NCI-H1092 (cell line): ENCODE measurements at places on chromosomes 13 and 19.

GRCh38 chr13:40651866-40652587, 14.4 kb downstream of the FOXO1 start:
- no peak for DNase-seq

GRCh38 chr13:113090806-113091205, 14.8 kb upstream of the F7 start:
- no peak for DNase-seq

DNA sequence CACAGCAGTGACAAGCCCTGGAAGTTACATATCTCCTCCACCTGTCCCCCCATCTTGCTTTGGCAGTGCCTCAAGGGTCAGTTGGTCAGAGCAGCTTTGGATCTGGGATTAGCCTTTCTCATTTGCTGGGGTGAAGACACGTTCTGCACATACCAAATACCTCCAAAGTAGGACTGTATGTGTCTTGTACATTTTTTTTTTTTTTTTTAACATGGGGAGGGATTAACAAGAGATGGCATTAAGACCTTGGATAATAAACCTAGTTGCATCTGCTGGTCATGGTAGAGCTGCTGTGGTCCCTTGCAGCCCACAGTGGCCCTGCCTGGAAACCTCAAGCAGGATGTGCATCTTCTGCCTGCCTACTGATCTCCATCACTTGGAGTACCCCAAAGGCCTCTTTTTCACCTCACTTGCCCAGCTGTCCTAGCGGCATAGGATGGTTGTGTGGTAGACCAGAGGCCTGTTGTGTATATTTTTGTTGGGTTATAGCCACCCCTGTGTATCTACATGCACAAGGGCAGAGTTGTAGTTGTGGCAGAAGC, 2.5 kb downstream of the RPS19 start:
- DNase-seq, result no peak

DNA sequence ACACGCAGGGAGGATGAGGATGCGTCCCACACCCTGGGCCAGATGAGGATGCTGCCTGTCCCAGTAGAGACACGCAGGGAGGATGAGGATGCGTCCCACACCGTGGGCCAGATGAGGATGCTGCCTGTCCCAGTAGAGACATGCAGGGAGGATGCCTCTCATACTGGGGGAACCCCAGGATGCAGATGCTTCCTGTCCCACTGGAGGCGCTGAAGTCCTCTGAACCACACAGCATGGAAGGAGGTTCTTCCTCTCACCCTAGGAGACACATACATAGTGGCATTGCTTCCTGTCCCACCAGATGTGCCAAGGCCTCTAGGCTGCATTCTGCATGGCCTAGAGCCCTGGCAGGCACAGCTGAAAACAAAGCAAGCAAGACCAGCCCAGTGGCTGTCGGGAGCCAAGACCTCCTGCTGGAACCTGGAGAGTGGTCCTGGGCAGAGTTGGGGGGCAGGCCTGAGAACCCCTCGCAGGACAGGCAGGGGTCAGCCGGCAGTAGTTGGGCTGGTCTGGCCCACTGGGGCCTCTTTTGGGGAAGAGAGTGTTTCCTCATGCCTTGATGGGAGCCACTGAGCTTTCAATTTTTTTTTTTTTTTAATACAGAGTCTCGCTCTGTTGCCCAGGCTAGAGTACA, 4.3 kb downstream of the HPN start:
- DNase-seq, result no peak

GRCh38 chr19:55305491-55305890, 19.6 kb downstream of the TMEM150B start:
- peak; percentile 11 for DNase-seq

- DNase-seq, result no peak
Observed at GRCh38 chr13:111017755-111018459, 97.2 kb upstream of the ARHGEF7 start.

- DNase-seq, result no peak
Observed at GRCh38 chr13:66617786-66618185, 612.4 kb downstream of the PCDH9 start.

DNA sequence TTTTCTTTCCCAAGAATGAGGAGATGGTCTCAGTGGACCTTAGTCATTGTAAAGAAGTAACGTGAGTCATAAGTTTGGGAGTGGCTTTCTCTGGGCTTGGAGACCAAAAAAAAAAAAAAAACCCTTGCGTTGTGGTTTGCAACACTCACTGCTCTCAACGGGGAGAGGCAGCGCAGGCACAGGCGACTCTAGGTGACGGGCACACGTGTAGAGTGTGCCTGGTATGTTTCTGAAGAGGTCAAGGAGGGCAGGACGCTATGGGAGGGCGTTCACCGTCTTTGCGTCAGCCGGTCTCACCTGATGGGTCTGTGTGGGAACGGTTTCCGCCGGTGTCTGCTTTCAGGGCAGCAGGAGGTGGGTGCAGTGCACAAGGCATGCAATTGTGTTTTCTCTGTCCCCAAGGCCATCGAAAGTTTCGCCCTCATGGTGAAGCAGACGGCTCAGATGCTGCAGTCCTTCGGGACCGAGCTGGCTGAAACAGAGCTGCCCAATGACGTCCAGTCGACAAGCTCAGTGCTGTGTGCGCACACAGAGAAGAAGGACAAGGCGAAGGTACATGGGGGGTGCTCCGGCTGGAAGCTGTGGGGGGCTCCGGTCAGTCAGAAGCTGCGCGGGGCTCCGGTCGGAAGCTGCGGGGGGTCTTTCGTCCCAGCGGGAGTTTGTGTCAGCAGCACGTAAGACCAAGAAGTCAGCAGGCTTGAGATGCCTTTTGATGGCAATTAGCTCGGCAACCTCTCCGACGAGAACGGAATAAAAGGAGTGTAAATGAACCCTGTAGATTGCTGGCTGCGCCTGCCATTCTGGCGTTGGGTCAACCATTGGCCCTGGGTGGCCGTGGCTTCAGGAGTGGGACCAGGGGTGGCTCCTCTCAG, 40.8 kb upstream of the F7 start:
- no peak for DNase-seq

DNA sequence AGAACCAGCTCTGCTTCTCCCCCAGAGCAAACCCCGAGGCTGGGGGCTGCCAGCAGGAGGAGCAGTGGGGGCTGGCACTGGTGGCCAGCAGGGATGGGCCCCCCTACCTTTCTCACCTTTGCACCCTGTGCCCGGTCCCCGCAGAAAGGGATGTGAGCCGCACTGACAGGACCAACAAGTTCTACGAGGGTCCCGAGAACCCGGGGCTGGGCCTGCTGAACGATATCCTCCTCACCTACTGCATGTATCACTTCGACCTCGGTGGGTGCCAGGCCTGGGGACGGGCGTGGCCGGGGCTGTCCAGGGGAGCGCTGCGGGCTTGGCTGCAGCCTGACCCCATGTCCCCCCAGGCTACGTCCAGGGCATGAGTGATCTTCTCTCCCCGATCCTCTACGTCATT, 6.6 kb downstream of the TBC1D17 start:
- DNase-seq, result no peak

- no peak for DNase-seq
Observed at GRCh38 chr13:107834717-107835116, 380.6 kb downstream of the LIG4 start.

GRCh38 chr19:45558399-45558878, 26.2 kb downstream of the OPA3 start:
- DNase-seq, result peak; percentile 2

DNA sequence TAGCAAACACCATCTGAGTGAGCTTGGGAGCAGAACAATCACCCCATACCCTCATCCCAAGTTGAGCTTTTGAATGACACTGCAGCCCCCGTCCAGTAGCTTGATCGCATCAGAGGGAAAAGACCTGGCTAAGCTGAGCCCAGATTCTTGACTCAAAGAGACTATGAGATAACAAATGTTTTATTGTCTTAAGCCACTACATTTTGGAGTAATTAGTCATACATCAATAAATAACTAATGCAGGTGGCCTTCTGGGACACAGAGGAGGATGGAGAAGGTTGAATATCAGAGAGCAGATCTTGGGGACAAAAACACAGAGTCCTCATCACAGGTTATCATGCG, 24.6 kb upstream of the IGSF23 start:
- no peak for DNase-seq

DNA sequence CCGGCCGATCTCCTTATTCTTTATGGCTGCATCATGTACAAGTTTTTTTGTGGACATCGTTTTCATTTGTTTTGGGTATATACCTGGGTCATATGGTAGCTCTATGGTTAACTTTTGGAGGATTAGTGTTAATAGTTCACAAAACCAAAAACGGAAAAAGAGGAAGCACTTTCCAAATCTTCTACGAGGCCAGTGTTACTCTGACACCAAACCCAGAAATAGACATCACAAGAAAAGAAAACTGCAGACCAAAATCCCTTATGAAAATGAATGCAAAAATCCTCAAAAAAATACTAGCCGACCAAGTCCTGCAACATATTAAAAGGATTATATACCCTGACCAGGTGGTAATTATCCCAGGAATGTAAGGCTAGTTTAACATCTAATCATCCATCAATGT, 29.8 kb downstream of the ADGRE2 start:
- no peak for DNase-seq

- DNase-seq, result no peak
Observed at GRCh38 chr13:107252021-107252420, 684.1 kb upstream of the ARGLU1 start.

DNA sequence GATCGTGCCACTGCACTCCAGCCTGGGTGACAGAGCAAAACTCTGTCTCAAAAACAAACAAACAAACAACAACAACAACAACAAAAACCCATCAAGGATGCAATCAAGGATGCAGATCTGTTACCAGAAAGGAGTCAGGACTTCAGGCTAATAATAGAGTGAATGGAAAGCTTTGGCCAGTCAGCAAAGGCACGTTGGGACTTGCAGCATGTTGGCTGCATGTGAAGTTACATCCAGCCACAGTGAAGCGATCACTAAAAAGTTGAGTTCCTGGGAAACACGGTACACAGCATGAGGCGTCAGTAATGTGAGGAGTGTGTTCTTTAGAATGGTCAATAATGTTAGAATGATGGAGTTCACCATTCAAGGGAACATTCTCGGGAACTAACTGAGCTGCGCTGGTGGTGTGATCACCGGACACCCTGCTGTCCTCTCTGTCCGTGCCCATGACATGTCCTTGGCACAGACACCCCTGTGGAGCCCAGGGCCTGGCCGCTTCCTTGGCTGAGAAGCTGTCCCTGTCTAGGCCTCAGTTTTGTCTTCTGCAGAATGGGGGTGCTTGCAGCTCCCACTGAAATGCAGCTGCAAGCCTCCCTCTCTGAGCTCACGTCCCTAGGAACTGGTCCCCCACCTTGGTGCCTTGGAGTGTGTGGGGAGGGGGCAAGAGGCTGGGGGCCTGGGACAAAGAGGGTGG, 2.3 kb upstream of the LGALS7B start:
- no peak for DNase-seq

GRCh38 chr13:111573801-111574200, 253.4 kb downstream of the TEX29 start:
- no peak for DNase-seq

- DNase-seq, result no peak
Observed at GRCh38 chr13:22332416-22332815, 661.5 kb downstream of the FGF9 start.

GRCh38 chr19:29622166-29623070, 16.3 kb downstream of the POP4 start:
- no peak for DNase-seq

DNA sequence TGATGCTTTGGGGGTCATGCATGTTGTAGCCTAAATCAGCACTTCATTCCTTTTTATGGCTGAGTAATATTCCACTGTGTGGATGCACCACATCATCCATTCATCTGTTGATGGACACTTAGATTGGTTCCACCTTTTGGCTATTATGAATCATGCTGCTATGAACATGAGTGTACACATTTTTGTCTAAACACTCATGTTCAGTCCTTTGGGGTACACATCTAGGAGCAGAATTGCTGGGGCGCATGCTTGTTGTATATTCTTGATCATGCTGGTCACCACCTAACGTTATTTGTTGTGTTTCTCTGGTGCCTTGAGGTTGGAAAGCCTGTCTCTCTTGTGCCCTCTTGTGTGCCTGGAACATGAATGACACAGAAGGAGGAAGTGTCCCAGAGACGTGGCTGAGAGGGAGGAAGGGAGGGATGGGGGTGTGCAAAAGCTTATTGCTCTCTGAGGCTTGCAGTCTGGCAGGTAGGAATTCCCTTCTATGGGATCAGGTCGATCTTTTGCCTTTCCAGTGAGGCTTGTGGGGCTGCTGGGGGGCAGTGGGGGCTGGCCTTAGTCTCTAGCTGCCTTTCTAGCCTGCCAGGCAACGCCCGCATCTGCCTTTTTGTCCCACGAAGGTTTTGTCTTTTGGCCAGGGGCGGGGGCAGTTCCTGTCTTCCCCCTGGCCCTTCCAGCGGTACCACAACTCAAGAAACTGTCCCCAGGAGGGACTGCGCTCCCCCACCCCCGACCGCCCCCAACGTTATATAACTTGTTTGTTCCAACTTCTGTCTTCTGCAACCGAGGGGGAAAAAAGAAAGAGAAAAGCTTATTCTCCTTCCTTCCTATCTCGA, 7.6 kb downstream of the KLHL26 start:
- DNase-seq, result no peak

GRCh38 chr13:98285317-98285716, 108.2 kb upstream of the RNF113B start:
- peak; percentile 93 for DNase-seq

- DNase-seq, result no peak
Observed at GRCh38 chr13:104105418-104106355, 1039.5 kb upstream of the SLC10A2 start.

DNA sequence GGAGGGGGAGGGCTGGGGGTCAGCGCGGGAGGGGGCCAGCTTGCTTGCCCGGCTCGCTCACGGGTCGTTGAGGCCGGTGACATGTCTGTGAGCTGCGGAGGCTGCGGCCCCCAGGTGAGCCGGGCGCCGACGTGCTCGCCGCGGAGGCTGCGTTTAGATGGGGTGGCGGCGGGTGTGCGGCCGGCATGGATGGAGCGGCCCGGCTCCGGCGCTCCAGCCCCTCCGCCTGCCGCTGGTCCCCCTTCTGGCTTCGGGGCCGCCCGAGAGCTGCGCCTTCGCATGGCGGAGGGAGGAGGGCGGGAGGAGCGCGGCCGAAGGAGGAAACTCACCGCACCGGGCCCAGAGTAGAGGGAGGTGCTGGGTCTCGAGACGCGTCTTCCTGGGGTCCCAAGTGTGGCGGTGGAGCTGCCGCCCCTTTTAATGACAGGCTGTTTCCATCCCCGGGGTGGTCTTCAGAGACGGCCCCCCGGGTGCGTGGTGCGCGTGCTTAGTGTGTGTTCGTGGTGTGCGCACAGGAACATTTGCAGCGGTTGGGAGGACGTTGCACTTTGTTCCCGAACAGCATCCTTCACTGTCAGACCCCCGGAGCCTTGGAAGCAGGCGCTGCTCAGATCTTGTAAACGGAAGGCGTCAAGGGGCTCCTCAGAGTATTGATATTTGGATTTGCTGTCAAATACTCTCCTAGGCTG, at the start of gene AKAP11:
TSS of gene AKAP11 (plus strand) at position 38 of the 689 bp plus-strand sequence. CDS start 14,197 bp downstream, outside the sequence.
- peak; percentile 44 for DNase-seq

DNA sequence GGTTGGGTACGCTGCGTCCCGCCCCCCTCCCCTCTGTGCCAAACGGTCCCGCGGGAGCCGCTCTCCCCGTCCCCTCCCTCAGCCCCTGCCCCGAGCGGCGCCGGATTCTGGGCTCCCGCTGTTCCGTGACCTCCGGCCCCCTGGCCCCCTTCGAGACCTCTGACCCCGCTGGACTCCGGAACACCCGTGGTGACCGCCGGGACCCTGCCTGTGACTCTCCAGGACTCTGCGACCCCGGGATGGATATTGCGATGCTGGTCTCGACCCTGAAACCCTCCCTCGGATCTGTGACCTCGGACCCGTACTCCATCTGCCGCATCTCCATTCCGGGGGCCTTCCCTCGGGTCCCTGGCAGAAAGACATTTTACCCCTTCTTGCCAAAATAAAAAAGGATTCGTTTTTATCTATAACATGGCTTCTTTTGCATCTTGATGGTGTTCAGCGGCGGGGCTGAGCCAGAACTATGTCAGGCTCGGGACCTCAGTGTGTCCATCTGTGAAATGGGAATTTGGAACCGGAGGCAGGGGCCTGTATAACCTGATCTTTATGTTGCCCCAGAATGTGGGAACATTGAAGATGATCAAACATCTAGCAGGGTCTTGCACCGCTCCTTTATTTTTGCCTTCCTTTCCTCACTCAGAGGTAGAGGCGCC, 654 bp upstream of the MEGF8 start:
- no peak for DNase-seq
